ENCODE measurements at places on chromosomes 12 and 14.

- no peak for DNase-seq
Observed at GRCh38 chr14:30820674-30821073, 53.7 kb upstream of the COCH start.

DNA sequence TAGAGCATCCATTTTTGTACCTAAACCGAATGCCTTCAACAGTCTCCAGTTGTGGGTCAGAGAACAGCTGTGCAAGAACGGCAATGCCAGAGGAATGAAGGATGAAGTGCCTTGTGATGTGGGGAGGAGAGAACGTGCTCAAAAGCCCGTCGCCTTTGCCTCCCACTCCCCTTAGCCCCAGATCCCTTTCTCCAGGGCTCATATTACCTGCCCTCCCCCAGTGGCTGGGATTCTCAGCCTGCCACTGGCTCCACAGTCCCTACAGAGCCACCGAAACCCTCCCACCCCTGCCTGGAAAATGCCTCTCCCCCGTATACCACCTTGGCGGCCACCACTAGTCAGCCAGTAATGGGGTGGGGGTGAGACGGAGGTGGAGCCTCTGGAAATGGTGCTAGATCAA is 158.5 kb downstream of the ZFP36L1 start:
- DNase-seq: no peak

GRCh38 chr14:103126088-103126872 is 3.0 kb downstream of the TNFAIP2 start:
- DNase-seq: no peak

GRCh38 chr12:42277396-42278127 is 39.5 kb upstream of the YAF2 start:
- DNase-seq: no peak

DNA sequence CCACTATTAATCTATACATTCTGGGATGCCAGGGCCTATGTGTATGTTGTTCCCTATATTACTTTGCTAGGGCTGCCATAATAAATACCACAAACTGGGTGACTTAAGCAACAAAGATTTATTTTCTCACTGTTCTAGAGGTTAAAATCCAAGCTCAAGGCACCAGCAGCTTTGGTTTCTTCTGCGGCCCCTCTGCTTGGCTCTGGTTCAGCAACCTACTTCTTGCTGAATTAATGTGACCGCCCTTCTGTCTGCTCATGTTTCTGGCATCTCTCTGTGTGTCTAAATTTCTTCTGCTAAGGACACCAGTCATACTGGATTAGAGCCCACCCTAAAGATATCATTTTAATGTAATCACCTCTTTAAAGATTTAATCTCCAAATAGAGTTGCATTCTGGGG is 84.7 kb downstream of the ZNF664 start:
- DNase-seq: no peak

GRCh38 chr12:123421314-123421713 is 15.2 kb downstream of the RILPL2 start:
- no peak for DNase-seq

DNA sequence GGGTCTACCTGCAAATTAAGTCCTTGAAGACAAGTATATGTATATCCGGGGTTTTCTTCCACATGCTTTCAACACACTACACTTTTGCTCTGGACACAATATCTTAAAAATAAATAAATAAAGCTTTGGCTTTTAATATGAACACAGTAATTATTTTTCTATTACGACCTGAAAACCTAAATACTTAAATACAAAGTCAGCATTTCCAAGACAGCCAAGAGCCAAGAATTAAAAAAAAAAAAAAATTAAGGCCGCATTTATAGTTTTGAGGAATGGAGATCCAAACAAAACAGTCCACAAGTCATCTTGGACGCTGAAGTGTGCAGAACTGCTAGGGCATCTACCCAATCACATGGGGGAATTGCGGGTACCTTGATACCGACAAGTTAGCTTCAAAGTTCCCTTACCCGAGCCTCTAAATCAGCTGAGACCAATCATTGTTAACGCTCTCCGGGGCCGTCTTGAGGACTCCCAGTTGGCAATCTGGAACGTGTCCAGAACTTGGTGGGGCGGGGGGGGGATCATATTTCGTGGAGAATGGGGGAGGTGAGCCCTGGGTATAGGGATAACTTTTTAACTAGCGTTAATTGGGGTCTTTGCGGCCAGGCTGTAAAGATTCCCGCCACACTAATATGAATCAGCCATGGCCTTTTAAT is 731 bp upstream of the PCNX4 start:
- peak; percentile 76 for DNase-seq

GRCh38 chr12:49806321-49806813 is 21.8 kb downstream of the NCKAP5L start:
- DNase-seq: no peak

- DNase-seq: no peak
Observed at GRCh38 chr12:112317481-112317880, 64.8 kb downstream of the HECTD4 start.

- DNase-seq: no peak
Observed at GRCh38 chr14:99772371-99773283, 20.6 kb upstream of the EML1 start.

DNA sequence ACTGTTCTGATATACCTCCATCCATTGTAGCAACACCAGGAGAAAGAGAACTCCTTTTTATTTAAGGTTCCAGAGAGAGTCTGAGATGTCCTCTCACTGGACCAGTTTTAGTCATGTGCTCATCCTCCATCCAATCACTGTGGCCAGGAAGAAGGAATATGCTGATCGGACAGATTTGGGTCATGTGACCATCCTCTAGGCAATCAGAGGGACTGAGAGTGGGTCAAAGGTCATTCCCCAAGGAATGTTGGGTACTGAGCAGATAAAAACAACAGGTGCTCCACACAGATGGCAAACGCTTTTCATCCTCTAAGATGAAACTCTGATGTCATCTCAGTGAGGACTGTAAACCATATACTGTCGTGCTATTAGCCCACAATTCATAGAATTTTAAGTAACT is 28.8 kb upstream of the RPH3A start:
- DNase-seq: no peak

- DNase-seq: peak; percentile 54
Observed at GRCh38 chr12:122184517-122184916, 1.6 kb downstream of the LRRC43 start.
